LoVo (cell line): ENCODE measurements at places on chromosomes 1 and 21.
A peak's percentile ranks its signal among the peaks of the same experiment; 100 is the strongest.

GRCh38 chr1:157045250-157046218 lies at the start of gene ARHGEF11:
Gene ARHGEF11 (minus strand): TSS chr1:157045742. CDS start chr1:157044330, 1,412 bp downstream.
- peak; percentile 89 for DNase-seq

DNA sequence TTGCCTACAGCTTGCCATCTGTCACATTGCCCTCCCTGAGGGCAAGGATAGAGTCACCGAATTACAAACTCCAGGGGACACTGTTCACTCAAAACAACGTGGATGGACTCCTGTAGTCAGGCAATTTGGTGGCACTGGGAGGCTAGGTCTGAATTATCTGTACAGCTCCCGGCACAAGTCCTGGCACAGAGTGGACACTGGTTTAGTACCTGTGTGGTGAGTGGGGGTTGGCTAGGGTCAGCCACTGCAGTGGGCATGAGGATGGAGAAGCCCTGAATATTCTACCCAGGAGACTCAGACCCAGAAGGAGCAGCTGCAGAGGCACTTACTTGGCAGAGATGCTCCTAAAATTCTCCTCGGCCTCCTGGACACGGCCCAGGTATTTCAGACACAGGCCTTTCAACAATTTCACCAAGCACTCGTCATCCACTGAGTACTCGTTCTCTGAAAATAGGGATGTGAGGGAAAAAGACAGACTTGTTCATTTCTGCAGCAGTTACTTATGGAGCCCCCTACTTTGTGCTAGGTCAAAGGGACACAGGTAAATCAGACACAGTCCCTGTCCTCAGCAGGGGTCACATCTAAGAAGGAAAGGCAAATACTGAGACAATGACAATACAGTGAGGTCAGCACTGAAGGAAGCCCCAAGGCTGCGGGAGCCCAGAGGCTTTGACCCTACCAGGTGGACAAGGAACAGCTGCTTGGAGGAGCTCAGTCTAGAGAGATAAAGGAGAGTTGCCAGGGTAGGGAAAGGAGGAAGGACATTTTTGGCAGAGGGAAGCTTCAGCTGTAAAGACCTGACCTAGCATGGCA lies 40.5 kb downstream of the TTC39A start:
- no peak for DNase-seq

- DNase-seq: no peak
These were observed 44.8 kb upstream of the ZNF326 start for GRCh38 chr1:89949991-89950624.

- peak; percentile 30 for DNase-seq
These were observed 24.7 kb upstream of the HMGN1 start for GRCh38 chr21:39373634-39374033.

DNA sequence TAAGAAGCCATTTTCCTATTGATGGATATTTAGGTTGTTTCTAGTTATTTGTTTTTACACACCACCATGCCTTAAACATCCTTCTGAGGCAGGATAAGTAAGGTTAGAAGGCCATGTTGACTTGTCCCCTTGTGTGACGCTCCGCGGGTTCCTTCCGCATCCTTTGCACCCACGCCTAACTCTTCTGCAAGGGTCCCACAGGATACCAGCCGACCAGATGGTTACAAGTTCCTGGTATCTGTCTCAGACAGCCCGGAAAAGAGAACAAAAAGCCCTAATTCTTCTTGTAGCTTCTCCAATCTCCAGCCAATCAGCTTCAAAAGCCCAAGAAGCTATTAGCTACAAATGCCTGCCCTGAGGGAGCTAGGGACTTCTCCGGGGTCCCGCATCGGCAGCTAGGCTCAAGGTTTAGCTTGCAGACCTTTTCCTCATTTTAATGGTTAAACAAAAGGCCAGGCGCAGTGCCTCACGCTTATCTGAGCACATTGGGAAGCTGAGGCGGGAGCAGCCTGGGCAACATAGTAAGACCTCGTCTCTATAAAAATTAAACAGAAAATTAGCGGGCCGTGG lies 4.9 kb upstream of the OTUD3 start:
- DNase-seq: no peak

DNA sequence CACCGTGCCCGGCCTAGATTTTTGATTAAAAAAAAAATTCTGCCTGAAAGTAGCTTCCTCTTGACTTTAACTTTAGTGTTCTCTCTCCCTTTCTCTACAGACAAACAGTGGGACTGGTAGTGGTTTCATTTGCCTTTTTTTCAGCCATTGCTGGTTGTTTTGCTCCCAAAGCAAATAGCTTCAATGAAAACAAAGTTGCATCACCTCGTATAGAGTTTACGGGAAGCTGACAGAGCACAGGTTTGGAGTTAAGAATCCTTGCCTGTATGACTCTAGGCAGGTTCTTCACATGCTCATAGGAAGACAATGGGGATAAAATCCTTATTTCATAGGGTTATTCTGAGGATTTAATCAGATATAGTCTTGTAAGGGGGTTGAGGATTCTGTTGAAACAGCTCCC lies 21.6 kb downstream of the AADACL4 start:
- DNase-seq: no peak

GRCh38 chr1:232912845-232913580 lies 37.4 kb upstream of the NTPCR start:
- DNase-seq: no peak

- no peak for DNase-seq
These were observed 8.4 kb upstream of the GUCA2B start for GRCh38 chr1:42144711-42145388.

DNA sequence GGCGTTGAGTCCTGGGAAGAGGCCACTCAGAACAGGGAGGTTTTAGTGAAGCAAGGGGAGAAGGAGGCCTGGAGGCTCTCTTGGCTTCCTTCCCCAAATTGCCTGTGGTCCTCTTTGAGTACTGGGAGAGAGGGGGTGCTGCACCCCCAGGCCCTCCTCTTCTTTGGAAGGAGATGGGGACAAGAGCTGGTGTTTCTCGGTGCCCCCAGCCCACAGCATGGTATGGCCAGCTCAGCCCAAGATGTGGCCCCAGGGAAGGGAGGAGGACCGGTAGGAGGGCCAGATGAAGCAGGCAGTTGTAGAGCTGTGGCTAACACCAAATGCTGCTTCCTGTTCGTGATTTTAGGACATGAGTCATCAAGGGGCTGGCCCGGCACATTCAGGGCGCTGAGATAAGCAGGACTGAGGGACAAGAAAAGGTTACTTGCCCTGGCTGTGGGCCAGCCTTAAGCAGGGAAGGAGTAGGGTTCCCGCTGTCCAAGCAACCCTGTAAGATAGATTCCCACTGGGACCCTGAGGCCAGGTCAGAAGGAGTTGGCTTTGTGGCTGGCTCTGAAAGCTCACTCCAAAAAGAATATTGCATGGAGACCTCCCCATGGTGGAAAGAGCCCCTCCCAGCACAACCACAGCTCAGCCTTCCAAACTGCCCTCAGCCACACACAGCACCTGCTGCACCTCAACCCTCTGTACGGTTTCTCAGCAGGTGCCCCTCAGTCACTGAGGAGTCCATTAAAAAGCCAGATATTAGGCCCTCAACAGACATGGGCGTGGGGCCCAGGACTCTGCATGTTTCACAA lies 4.9 kb upstream of the TNFRSF1B start:
- peak; percentile 92 for DNase-seq

DNA sequence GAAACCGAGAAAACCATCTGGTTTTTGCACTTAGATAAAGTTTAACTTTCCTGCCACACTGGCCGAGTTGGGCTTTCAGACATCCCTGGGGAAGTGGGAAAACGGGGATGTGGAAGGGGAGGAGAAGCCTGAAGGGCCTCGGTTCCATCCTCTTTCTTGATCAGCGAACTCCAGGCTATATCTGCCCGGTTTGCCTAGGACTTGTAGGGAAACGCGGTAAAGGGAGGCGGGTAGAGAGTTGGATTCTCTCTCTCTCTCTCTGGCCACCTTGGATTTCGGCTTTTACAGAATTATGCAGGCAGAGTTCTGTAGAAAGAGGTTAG lies 4.6 kb upstream of the LHX8 start:
- no peak for DNase-seq

- DNase-seq: no peak
These were observed 56.6 kb upstream of the EDN2 start for GRCh38 chr1:41540886-41541591.

DNA sequence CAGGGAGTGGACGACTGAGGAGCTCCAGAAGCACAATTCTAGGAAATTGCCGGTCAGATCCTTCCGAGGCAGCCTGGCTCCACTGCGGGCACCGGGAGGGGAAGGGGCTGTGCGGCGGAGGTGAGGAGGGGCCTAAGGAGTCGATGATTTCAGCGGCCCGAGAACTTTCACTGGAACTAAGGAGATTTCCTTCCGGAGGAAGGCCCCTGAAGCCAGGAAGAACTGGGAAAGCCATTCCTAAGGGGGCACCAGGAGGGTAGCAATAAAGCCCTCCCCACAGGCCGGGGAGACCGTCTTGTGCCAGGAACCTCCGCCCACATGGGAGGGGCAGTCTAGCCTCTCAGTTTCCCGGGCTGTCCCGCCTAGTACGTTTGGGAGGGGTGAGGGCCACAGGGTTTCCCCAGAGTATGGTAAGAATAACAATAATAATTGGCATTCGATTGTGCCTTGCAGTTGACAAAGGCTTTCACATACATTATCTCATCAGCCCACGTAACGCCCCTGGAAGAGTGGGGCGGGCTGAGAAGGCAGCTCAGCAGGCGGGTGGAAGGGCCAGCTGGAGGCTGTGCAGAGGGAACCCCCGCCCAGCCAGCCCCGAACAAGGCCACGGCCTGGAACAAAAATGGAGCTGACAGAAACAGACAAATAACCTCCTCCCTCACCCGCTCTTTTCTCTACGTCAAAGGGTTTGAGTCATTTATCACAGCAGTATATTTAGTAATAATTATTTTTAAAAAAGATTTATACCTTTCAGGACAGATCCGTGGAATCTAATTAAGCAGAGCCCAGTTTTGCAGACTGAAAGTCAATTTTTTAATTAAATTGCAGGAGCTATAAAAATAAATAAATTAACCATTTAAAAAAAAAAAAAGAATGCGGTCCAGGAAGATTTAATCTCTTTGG lies 19.8 kb downstream of the NPR1 start:
- no peak for DNase-seq

- no peak for DNase-seq
These were observed 23.8 kb downstream of the CACNA1S start for GRCh38 chr1:201088395-201088794.

- no peak for DNase-seq
These were observed 494.6 kb downstream of the NEGR1 start for GRCh38 chr1:71787699-71788098.

DNA sequence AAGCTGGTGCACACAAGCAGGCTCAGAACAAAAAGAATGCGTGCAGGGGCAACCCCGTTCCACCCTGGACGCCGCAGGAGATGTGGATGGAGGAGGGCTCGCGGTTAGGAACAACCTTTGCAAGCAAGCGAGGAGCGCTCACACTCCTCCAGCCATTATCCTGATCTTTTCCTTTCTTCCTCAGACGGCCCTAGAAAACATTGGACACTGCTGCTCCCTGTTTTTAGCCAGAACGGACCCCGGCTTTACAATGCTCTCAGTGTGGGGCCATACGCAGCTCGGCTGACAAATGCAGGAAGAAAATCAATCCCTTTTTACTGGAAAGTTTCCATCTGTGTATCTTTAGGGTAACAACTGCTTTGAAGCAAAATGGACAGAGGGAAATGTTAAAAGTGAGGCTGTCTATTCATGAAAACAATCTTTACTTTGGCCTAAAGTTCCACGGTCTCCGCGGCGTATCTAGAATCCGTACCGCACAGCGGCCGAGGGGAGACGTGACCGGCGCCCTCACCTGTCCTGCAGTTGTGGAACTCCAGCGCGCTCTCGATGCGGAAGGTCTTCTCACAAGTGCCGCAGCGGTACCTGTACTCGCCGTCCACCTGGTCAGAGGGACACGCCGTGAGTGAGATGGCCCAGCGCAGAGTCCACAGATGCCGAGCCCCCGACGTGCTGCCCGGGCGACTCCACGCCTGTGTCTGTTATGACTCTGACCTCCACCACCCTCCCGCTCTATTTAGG lies 44.0 kb downstream of the PRDM15 start:
- DNase-seq: no peak

- no peak for DNase-seq
These were observed 72.1 kb downstream of the DISP1 start for GRCh38 chr1:222886878-222887351.

DNA sequence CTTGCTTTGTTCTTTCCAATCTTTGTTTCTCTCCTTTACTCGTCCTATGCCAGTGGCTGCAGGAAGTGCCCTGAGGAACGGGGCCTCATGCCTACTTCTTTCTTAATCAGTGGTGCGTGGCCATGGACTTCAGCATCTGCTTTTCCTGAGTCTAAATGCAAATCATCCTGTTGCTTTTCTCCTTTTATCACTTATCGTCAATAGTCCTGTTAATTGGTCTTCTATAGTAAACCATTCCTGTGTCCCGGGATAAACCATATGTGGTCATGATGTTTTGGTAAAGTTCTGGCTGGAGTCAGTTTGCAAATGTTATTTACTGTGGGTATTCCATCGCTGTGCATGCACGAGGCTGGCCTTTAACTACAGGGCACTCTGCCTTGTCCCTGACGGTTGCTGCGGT lies 47.5 kb downstream of the AGPAT3 start:
- no peak for DNase-seq

DNA sequence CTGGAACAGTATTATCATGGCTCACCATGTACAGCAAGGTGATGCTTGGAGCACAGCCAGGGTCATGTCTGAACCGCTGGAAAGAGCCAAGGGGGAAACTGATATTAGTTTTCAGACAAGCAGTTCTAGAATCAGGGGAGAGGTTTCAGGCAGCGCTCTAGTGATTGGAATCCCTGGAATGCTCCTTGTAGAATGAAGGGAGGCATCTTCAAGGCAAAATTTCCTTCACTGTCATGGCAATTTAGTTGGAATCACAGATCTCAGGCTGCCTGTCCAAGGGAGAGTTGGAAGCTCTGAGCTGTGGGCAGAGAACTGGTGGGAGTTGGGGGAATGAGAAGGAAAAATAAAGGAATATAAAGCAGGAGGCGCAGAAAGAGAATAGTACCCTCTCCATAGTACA lies 737.1 kb downstream of the PTPRU start:
- DNase-seq: no peak
